ENCODE measurements at places on chromosomes 3 and 15. TPM values are rescaled to one million over a fixed set of nuclear protein-coding genes. Genes with fewer than 3 reads are reported as not detected.

Gene CADM2
- total RNA-seq, result 0.23 TPM

Gene RPSA
- total RNA-seq, result 2,621 TPM

Gene SLCO2A1
- total RNA-seq, result 0.07 TPM

Gene C3orf49
- not detected for total RNA-seq

Gene PBRM1
- total RNA-seq, result 11.2 TPM

Gene PTPRG
- 2.3 TPM for total RNA-seq

Gene CAMKV
- 0.29 TPM for total RNA-seq

Gene TMC3
- total RNA-seq, result not detected

Gene HGD
- total RNA-seq, result 17.6 TPM

Gene LDHAL6B
- not detected for total RNA-seq

Gene PLSCR5
- total RNA-seq, result not detected

Gene KLF15
- 0.12 TPM for total RNA-seq

Gene ZMYND10
- total RNA-seq, result 1.3 TPM

Gene SNRPA1
- 111 TPM for total RNA-seq

Gene POLR2H
- 73.3 TPM for total RNA-seq

Gene ZNF639
- 22.5 TPM for total RNA-seq

Gene SERP1
- total RNA-seq, result 53.5 TPM

Gene SGO1
- total RNA-seq, result 16.0 TPM

Gene WDR93
- 0.28 TPM for total RNA-seq

Gene DNASE1L3
- total RNA-seq, result not detected

Gene TMEM207
- total RNA-seq, result not detected

Gene AADACL2
- total RNA-seq, result not detected

Gene MASP1
- not detected for total RNA-seq

Gene SAMD7
- not detected for total RNA-seq

Gene ETFA
- 267 TPM for total RNA-seq

Gene CTXND1
- not detected for total RNA-seq

Gene CCR9
- not detected for total RNA-seq

Gene ZNF80
- total RNA-seq, result not detected

Gene LSM3
- total RNA-seq, result 21.0 TPM

Gene CLEC3B
- total RNA-seq, result not detected

Gene GOLGA6L7
- total RNA-seq, result not detected

Gene FBN1
- 8.2 TPM for total RNA-seq

Gene GUCA1C
- total RNA-seq, result not detected

Gene IL5RA
- not detected for total RNA-seq

Gene ATP13A5
- total RNA-seq, result not detected

Gene MEX3B
- total RNA-seq, result 4.3 TPM

Gene SCAMP5
- 14.0 TPM for total RNA-seq

Gene GPD1L
- 18.1 TPM for total RNA-seq

Gene MYO9A
- 8.6 TPM for total RNA-seq

Gene MUSTN1
- 0.52 TPM for total RNA-seq

Gene SLC7A14
- total RNA-seq, result not detected

Gene CCR8
- not detected for total RNA-seq

Gene GP5
- not detected for total RNA-seq

Gene MOBP
- total RNA-seq, result not detected

Gene BOC
- total RNA-seq, result 7.0 TPM

Gene ZBED2
- 0.36 TPM for total RNA-seq

Gene MYO1E
- 211 TPM for total RNA-seq

Gene AMT
- not detected for total RNA-seq

Gene CLRN1
- total RNA-seq, result not detected

Gene KNG1
- not detected for total RNA-seq

Gene SNTN
- not detected for total RNA-seq

Gene EOGT
- 12.8 TPM for total RNA-seq

Gene OIP5
- total RNA-seq, result 13.6 TPM

Gene RPL14
- total RNA-seq, result 664 TPM

Gene GATM
- 2.1 TPM for total RNA-seq

Gene GOLGA8R
- total RNA-seq, result 0.27 TPM
